ENCODE measurements at places on chromosomes 1 and 21.

- DNase-seq, result no peak
These were observed 10.8 kb upstream of the SMYD2 start for GRCh38 chr1:214270097-214270650.

GRCh38 chr1:20248971-20249612, 41.6 kb upstream of the VWA5B1 start:
- peak; percentile 32 for DNase-seq

DNA sequence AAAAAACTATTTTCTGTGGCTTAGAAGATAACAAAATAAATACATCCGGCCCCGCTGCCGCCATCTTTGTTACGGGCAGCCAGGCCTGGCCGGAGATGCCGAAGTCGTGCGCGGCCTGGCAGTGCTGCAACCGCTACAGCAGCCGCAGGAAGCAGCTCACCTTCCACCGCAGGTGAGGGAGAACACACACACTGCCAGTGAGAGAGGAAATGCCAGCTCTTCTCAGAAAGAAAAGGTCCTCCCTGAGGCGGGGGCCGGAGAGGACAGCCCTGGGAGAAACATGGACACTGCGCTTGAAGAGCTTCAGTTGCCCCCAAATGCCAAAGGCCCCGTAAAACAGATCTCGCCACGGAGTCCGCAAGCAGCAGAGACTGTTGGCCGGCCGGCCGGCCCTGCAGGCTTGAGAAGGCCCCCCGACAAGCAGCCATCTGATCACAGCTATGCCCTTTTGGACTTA, 323.2 kb downstream of the AMY1C start:
- DNase-seq, result no peak

- DNase-seq, result no peak
These were observed 69.2 kb downstream of the PRDM2 start for GRCh38 chr1:13769212-13769611.

GRCh38 chr1:21149855-21150432, 26.8 kb downstream of the EIF4G3 start:
- no peak for DNase-seq

- no peak for DNase-seq
These were observed 696.6 kb upstream of the BRINP3 start for GRCh38 chr1:191174298-191174697.

DNA sequence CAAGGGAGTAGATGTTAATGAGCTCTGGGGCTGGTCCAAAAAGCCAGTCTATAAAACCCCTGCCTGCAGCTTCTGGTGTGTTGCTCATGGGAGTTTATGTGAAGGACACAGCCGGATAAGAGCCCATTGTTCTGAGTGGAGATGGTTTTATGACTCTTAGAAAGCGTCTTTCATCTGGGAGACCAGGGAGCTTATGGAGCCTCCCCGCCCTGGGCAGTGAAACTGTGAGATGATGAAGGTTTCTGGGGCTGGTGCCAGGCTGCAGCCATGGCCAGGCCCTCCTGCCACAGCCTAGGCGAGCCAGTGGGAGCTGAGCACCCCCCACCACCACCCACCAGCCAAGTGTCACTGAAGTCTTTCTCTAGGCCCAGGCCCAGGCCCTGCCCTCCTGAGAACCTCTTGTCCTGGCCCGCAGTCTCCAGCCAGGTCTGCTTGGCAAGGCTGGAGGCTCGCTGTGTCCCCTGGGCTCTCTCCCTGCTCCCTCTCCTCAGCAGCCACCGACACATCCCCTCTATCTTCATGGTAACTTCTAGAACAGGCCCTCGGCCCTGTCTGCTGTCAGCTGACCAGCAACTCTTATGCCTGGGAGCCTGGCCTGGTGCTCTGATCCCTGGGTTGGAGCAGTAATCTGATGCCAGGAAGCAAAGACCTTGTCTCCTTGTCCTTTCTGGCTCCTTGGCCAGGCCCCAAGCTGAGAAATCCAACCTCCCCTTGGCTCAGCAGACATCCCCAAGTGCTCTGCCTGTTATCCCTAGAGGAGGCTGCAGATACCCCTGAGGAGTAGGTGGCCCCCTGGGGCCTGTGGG, 7.6 kb upstream of the ARHGEF10L start:
- DNase-seq, result no peak

GRCh38 chr1:213281640-213282301, 230.7 kb downstream of the RPS6KC1 start:
- DNase-seq, result no peak

DNA sequence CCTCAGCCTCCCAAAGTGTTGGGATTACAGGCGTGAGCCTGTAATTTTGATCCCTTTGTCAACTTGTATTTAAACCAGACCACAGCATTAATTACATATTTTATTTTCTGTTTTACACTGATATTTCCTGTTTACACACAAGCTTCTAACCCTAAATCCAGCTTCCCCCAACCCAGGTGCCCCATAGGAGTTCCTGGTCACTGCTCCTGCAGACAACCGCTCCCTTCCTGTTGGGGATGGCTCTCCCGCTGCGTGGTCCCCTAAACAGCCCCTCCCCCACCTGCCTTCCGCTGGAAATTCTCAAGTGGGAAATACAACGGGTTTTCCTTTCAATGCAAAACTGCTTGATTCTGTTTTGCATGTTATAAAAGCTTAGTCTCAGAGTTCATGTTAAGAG, 3.7 kb downstream of the CSTB start:
- no peak for DNase-seq
